ENCODE measurements at places on chromosomes 1 and 21.

DNA sequence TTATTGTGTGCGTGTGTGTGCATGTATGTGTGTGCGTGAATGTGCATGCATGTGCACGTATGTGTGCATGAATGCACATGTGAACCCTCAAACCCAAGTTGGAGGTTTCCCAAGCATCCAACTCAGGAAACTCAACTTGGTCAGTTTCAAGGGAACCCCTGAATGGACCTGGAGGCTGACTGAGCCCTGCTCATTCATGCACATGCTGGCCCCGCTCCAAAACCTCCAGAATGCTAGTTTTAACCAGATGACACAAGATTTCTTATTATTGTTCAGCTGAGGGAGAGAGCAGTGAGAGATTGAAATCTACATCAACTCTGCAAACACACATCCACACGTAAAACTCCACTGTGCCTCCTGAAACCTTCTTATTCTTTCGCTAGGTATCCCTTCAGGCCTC is 104.4 kb downstream of the OMA1 start:
- no peak for DNase-seq

GRCh38 chr1:196148367-196148970 is 459.8 kb downstream of the KCNT2 start:
- peak; percentile 21 for DNase-seq

DNA sequence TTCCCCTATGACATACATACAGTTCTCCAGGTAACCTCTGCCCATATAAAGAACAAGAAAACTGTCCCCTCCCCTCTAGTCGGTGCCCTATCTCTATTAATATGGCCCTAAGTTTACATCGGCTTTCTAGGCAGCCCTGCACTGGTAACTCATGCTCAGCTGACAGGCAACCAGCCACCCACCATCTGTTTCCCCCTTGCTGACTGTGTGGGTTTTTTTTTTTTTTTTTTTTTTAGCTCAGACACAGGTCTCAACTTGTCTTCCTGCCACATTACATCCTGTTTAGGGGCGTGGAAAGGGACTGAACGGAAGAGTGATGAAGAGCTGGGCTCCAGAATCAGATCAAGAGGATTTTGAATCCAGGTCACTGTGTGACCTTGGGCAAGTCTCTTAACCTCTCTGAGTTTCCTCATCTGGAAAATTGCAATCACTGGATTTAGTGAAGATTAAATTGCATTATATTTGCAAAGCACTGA is 14.0 kb downstream of the LAPTM5 start:
- peak; percentile 81 for DNase-seq

GRCh38 chr1:10470043-10470442 is 2.3 kb downstream of the DFFA start:
- no peak for DNase-seq

GRCh38 chr1:31802190-31803150 is 13.4 kb downstream of the SPOCD1 start:
- no peak for DNase-seq

DNA sequence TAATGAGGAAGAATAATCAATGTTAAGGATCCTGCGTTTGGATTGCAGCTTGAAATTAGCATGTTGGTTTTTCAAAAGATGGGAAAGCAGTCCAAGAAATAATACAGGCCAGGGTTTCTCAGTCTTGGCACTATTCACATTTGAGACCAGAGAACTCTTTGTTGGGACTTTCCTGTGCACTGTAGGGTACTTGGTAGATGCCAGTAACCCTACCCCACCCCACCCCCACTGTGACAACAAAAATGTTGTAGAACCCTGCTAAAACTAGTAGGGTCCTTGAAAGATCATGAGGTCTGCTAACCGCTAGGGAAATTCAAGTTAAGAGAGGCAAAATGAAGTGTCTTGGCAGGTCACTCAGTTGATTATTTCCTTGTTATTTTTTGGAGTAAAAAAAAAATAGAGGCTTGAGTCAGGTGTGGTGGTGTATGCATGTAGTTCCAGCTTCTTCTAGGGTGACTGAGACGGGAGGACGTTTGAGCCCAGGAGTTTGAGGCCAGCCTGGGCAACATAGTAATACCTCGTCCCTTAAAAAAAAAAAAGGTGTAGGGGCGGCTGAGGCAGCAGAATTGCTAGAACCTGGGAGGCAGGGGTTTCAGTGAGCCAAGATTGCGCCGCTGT is 53.3 kb downstream of the SPEN start:
- DNase-seq, result no peak

DNA sequence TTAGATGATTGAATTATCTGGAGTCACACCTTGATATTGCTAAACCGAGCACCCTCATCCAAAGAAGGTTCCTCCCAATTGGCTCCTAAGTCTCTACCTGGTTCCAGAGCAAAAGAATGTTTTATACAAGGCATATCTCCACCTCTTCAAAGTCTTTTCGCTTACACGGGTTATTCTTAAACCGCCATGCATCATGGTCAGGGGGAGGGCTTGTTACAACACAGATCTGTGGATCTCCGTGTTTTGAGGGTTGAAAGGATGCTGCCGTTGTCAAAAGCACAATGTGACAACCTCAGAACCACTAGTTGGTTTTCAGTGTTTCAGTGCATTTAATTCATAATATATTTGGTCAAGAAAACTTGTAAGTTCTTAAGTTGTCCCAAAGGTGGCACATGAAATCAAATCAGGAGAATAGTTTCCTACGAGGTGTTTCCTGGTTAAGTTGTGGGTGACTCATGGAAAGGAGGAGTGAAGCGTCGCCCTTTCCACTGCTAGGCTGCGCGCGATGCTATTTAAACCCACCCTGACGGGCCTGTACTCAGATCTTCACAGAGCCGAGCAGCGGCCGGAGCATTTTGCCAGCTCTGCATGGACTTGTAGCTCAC is 1531.6 kb upstream of the TPTE start:
- no peak for DNase-seq

Data from HT1080 (cell line).